Airway epithelial cell (primary cell): ENCODE measurements at places on chromosomes 11 and 22. TPM values are rescaled to one million over a fixed set of nuclear protein-coding genes. Genes with fewer than 3 reads are reported as not detected.

The SCGB1C1 gene
- total RNA-seq: not detected in 2 replicates

The IL10RA gene
- not detected in 2 replicates for total RNA-seq

The OR10A4 gene
- not detected in 2 replicates for total RNA-seq

The SNX32 gene
- 0.14 and 0.56 TPM in 2 replicates for total RNA-seq

The LMNTD2 gene
- 0.56 and 1.7 TPM in 2 replicates for total RNA-seq

The OR2D2 gene
- not detected in 2 replicates for total RNA-seq

The MIOX gene
- not detected in 2 replicates for total RNA-seq

The MICAL3 gene
- total RNA-seq: 18.0 and 28.9 TPM in 2 replicates

The DEUP1 gene
- not detected in 2 replicates for total RNA-seq

The LRRC55 gene
- not detected in 2 replicates for total RNA-seq

The TYR gene
- not detected in 2 replicates for total RNA-seq

The SLC22A6 gene
- not detected in 2 replicates for total RNA-seq

The FXYD6 gene
- 0.21 TPM in 1 of 2 replicates, not detected in the other for total RNA-seq

The PLA2G3 gene
- total RNA-seq: 2.8 and 3.4 TPM in 2 replicates

The CYTH4 gene
- total RNA-seq: 0.09 and 0.21 TPM in 2 replicates

The TMEM225 gene
- not detected in 2 replicates for total RNA-seq

The SHISA8 gene
- not detected in 2 replicates for total RNA-seq

The GPHA2 gene
- total RNA-seq: not detected in 2 replicates

The MAPK8IP2 gene
- total RNA-seq: 0.35 and 0.65 TPM in 2 replicates

The MMP3 gene
- total RNA-seq: 0.05 and 0.21 TPM in 2 replicates

The ASRGL1 gene
- not detected in 2 replicates for total RNA-seq

The GP1BB gene
- 15.0 and 20.3 TPM in 2 replicates for total RNA-seq

The YWHAH gene
- 66.4 and 74.2 TPM in 2 replicates for total RNA-seq

The PIWIL4 gene
- 0.35 and 1.2 TPM in 2 replicates for total RNA-seq

The TRIM49B gene
- total RNA-seq: not detected in 2 replicates

The OR5M8 gene
- total RNA-seq: not detected in 2 replicates

The VPS37C gene
- 7.3 and 19.1 TPM in 2 replicates for total RNA-seq

The CCDC116 gene
- not detected in 2 replicates for total RNA-seq

The LRP4 gene
- total RNA-seq: 5.5 and 7.5 TPM in 2 replicates

The PRR33 gene
- not detected in 2 replicates for total RNA-seq

The FADD gene
- total RNA-seq: 26.2 and 29.4 TPM in 2 replicates

The PHF21A gene
- total RNA-seq: 7.6 and 10.6 TPM in 2 replicates

The INSC gene
- 0.92 TPM in 1 of 2 replicates, not detected in the other for total RNA-seq

The OR52H1 gene
- not detected in 2 replicates for total RNA-seq

The TIMM10B gene
- total RNA-seq: 25.0 and 37.7 TPM in 2 replicates

The HSPB2 gene
- total RNA-seq: not detected in 2 replicates
